Activated CD8-positive, alpha-beta T cell treated with anti-CD3 and anti-CD28 coated beads, Interleukin-2, amount 10 ng/mL, durations not matched to agents 7 days and 5 days (primary cell): ENCODE measurements at places on chromosomes 1 and 21.

GRCh38 chr1:155131856-155132255, 3.8 kb upstream of the SLC50A1 start:
- no peak for DNase-seq

- no peak for DNase-seq
Measured at GRCh38 chr1:232355162-232356006, 274.5 kb downstream of the SIPA1L2 start.

GRCh38 chr1:100614570-100614969, 76.6 kb downstream of the GPR88 start:
- peak; percentile 47 for DNase-seq

DNA sequence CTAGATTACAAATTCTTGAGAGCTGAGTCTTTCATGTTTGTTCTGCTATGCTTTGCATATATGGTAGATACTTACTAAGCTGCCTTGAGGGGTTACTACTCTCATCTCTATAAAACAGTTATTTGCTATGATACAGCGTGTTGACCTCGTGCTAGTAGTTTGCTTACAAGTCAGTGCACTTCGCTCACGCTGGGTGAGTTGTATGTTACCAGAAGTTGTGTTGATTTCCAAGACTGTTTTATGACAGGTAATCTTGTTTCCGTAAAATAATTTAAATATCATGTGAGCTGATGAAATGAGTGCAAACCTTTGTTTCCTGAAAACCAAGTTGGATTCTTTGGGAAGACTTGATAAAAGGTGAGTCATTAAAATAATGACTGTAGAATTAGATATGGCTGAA, 7.3 kb downstream of the MRPS6 start:
- no peak for DNase-seq

DNA sequence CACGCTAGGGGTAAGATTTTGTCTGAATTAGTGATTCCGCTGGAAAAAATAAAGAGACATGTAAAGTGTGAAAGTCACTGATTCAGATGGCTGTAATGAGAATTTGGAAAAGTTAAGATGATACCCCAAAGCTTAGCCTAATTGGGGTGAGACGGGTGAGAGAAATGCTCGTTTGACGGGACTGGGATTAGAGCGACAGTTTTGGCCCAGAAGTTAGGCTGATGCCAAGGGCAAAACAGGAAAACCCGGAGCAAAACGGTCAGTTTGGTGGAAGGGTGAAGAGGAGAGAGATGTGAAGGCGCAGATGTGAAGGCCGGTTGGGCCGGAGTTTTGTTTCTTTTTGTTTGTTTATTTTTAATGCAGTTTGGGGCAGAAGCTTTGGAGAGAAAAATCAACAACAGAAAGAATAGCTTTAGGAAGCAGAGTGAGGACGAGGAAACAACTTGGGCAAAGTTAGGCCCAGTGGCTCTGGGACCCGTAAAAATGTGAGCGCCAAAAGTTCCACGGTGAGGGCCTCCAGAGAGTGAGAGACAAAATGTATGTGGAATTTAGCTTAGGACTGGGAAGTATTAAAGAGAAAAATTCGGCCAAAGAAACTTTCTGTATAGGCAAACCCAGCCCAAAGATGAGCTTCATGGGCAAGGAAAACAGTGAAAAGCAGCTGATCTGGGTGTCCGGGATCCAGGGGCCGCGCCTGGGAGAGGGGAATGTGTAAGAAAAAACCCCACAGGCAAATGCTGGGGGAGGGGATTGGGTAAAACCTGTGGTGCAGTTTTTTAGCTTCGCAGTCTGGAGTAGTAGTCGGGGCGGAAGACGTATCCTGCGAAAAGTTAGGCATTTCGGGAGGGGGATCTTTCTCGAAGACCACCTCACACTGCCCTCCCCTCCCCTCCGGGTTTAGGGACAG, 1.2 kb downstream of the DMRTA2 start:
- no peak for DNase-seq

GRCh38 chr1:26692211-26692792, 3.5 kb upstream of the ARID1A start:
- peak; percentile 91 for DNase-seq

GRCh38 chr1:21891621-21892479, 45.3 kb downstream of the HSPG2 start:
- DNase-seq: no peak

DNA sequence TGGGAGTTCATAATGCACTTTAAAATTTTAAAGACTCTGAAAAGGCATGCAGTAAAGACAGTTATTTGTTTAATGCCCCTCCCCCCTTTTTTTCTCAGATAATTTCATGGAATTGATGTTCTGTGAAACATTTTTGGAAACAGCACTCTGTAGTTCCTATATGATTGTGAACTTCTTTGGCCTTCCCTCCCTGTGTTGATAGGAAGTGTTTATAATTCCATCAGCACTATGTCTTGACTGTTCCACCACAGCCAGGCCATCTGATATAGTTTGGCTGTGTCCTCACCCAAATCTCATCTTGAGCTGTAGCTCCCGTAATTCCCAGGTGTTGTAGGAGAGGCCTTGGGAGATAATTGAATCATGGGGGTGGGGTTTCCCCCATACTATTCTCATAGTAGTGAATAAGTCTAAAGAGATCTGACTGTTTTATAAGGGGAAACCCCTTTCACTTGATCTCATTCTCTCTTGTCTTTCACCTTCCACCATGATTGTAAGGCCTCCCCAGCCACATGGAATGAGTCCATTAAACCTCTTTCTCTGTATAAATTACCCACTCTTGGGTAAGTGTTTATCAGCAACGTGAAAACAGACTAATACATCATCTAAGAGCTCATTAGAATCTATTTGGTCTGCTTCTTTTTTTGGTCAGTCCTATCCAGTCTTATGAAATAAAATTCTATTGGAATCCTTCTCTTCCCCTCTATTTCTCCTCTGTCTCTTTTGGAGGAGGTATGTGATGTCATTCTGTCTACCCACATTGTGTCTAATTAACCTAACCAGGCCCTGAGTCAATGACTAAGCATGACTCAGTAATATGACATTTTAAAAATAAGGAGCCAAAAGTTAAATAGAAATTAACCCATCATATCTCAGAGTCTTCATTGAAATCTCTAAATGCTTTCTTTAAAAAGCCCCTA, 8.9 kb downstream of the CCDC185 start:
- DNase-seq: no peak

DNA sequence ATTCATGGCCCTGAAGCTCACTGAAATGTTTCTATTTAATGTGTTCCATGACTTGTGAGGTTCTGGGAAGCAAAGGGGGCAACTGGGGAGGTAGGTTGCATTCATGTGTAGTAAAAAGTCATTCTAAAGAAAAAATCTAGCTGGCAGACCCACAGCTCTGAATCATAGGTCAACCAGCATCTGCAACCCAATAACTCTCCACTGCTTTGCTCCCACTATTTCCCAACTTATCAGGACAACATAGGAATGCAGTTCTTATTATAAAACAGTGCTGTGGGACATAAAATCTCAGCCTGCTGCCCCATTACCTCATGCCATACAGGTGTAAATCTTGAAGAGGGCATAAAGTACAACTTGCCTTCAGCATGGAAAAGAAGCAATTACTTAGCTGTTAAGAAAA, 576.1 kb upstream of the PTBP2 start:
- no peak for DNase-seq

- DNase-seq: no peak
Measured at GRCh38 chr1:8155528-8156186, 129.5 kb upstream of the ERRFI1 start.

- no peak for DNase-seq
Measured at GRCh38 chr1:14773396-14774025, 175.0 kb downstream of the KAZN start.

DNA sequence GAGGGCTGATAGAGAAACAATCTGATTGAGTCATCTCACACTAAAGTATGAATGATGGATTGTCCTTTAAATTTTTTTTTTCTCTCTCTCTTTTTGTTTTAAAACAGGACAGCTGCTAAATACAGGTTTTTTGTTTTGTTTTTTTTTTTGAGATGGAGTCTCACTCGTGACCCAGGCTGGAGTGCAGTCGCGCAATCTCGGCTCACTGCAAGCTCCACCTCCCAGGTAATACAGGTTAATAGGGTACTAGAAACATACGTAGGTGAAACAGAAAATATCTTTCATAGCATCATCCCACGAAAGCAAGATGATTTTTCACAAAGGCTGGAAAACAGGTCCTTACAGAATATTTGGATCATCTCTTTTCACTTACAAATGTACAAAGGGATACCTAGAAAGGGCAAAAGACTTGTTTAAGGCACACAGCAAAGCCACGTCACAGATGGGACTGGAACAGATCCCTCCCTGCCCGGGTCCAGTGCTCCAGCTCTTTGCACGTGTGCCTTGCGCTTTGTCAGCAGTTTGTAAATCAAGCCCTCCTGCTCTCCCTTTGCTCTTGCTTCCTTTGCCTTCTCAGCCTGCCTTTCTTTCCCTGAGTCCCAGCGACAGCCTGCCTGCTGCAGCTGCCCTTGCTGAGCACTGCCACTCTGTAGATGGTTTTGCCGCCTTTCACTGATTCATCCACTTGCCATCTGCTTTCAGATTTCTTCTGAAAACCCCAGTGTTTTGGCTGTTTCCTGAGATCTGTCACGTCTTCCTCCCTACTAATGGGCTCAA, 171.3 kb upstream of the BEND5 start:
- DNase-seq: no peak

GRCh38 chr1:12296623-12297022, 66.8 kb downstream of the VPS13D start:
- DNase-seq: no peak

DNA sequence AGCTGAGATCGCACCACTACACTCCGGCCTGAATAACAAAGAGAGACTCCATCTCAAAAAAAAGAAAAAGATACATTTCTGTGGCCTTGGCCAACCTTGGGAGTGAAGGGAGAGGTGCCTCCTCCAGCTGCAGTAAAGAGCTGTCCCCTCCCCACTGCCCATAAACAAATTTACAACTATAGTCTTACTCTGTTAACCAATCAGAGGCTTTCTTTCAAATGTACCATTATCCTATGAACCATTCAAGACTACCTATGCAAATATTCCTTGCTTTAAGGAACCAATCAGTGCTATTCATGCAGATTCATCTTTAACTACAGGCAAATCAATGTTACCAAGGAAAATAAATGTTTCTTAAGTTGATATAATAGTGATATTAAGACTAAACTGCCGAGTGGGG, 1.0 kb downstream of the CELA2B start:
- no peak for DNase-seq

DNA sequence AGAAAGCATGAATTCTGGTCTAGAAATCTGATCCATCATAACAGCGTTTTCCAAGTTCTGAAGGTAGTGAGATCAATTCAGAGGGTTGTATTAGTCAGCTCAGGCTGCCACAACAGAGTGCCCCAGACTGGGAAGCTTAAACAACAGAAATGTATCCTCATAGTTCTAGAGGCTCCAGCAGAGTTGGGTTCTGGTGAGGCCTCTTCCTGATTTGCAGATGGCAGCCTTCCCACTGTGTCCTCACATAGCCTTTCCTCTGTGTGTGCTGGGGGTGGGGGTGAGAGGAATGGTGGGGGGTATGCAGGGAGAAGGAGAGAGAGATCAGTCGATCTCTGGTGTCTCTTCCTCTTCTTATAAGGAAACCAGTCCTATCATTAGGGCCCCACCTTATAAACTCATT, 15.1 kb downstream of the ZBTB8B start:
- no peak for DNase-seq

- DNase-seq: no peak
Measured at GRCh38 chr1:31102501-31102950, 37.0 kb upstream of the PUM1 start.

GRCh38 chr1:223437151-223437550, 43.9 kb downstream of the CCDC185 start:
- no peak for DNase-seq

DNA sequence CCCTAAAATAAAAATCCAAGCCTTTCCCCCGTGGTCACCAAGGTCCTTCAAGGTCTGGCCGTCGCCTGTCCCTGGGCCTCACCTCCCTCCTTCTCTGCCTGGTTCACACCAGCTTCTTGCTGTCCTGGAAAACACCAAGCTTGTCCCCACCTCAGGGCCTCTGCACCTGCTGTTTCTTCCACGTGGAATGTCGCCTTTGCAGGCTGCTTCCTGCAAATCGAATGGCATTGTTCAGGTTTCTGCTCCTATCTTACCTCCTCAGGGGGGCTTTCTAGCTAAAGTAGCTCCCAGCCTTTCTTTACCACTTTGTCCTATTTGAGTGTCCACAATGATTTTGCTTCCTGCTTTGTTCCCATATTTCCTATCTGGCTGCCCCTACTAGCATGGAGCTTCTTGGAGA, 3.3 kb upstream of the CASZ1 start:
- no peak for DNase-seq

- no peak for DNase-seq
Measured at GRCh38 chr1:21670956-21671902, 2.1 kb upstream of the RAP1GAP start.

- peak; percentile 53 for DNase-seq
Measured at GRCh38 chr1:181324797-181325616, 158.3 kb upstream of the CACNA1E start.

- DNase-seq: no peak
Measured at GRCh38 chr1:89701746-89702241, 68.9 kb downstream of the LRRC8C start.

DNA sequence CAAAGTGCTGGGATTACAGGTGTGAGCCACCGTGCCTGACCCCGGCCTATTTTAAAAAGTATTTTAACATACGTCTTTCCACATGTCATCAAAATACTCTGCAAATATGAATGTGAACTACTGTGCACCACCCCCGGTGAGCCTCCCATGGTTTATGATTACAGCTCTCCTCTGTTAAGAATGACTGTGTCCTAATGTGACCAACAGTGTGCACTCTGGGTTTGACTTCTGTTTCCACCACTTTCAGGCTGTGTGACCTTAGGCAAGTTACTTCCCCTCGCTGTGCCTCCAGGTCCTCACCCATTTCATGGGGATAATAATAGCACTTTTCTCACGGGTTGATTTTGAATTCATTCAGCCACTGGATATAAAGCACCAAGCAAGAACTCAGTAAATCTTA, 14.7 kb downstream of the AMPD2 start:
- peak; percentile 19 for DNase-seq

DNA sequence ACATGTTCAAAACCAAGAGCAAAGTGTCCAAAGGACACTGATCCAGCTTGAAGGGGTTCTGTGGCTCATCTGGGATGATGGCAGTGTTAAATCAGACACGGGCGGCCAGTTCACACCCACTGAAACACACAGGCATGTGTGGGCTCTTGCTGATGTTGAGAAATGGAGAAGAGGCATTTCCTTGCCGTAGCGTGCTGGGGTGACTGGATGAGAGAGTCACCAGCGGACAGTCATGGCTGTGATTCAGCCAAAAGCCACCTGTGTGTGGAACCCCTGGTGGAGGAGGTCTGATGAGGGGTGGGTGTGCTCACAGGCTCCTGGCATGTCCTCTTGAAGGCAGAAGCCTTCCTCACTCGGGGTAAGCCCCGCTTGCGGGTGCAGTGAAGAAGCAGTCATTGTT, 7.2 kb downstream of the C1orf35 start:
- no peak for DNase-seq

GRCh38 chr1:77672374-77672773, 10.1 kb downstream of the ZZZ3 start:
- DNase-seq: no peak

GRCh38 chr1:116375148-116375886, 2.3 kb downstream of the ATP1A1 start:
- DNase-seq: no peak
